ENCODE measurements at places on chromosomes 16 and 17. TPM values are rescaled to one million over a fixed set of nuclear protein-coding genes. Genes with fewer than 3 reads are reported as not detected.

TBC1D3I gene
- total RNA-seq, result not detected

GRCh38 chr16:61936522-61936921, 99.7 kb downstream of the CDH8 start:
- no peak for DNase-seq

ITGAD gene
- total RNA-seq, result not detected

GRCh38 chr16:75244225-75244809, 7.1 kb downstream of the BCAR1 start:
- peak; percentile 70 for DNase-seq

DNA sequence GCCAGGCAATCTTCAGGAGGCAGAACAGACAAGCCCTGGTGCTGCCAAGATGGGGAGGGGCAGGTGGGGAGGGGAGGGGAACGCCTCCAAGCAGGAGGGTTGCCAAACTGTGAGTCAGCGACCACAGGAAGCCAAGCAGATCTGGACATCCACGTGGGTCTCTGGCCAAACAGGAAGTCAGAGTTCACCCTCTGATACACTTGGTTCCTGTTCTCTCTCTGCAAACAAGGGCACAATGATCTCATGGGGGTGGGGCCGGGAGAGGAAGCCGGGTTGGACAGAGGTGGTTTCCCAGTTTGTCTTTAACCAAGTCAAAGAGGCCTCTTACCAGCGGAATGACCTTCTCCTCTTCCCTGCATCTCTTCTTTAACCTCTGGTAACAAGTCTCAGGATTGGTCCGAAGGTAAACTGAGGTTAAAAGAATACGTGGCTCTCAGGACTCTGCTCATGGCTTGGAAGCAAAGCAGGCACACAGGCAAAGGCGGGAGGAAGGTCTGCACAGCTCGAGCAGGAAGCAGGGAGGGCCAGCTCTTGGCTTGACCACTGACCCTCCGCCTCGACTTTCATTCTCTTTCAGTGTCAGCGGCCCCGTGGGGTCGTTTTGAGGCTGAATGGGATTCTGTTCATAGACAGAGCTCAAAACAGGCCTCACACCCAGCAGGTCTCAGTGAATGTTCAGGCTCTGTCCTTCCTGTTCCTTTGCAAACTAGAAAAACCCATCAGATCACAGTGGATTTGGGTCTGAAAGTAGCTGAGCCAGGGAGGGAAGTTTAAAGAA, 32.9 kb downstream of the TK2 start:
- DNase-seq, result peak; percentile 97

DNA sequence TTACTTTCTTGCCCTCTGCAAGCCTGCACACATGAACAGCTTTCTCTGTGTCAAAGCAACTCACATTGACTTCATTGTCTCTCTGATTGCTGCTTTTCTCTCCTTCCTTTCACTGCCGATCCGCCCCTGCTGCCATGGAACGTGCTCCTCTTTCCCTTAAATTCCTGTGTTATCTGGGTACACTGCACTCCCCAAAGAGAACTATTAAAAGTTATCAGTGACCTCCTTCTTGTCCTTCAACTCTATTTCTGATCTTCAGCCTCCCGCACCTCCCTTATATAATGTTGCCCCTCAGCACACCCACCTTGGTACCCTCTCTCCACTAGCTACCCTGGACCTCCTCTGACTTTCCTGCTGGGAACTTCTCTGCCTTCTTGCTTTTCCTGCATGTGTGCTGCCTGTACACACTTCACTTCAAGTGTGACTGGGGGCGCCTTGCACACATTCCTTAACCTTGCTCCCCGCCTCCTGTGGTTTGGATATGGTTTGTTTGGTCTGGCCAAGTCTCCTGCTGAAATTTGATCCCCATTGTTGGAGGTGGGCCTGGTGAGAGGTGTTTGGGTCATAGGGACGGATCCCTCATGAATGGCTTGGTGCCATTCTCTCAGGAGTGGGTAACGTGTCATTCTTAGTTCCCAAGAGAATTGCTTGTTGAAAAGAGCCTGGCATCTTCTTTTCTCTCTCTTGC, 26.7 kb upstream of the PMP22 start:
- DNase-seq, result no peak

DNA sequence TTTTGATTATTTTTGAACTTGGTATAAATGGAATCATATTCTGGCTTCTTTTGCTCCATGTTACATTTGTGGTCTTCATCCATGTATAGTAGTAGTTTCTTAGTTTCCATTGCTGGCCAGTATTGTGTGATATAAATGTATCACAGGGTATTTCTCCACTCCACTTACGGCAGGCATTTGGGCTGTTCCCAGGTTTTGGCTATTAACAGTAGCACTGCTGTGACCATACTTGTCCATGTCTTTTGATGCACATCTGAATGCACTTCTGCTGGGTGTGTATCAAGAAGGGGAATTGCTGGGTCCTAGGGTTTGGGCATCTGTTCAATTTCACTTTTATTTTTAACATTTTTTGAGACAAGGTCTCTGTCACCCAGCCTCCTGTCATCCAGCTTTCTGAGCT, 13.9 kb downstream of the NTN1 start:
- no peak for DNase-seq

PPY gene
- not detected for total RNA-seq

GRCh38 chr16:4900750-4901149, 36.2 kb downstream of the PPL start:
- DNase-seq, result no peak

GH1 gene
- total RNA-seq, result not detected

UQCRC2 gene
- total RNA-seq, result 177 TPM

GRCh38 chr16:12548270-12548983, 255.3 kb downstream of the CPPED1 start:
- DNase-seq, result no peak

DNA sequence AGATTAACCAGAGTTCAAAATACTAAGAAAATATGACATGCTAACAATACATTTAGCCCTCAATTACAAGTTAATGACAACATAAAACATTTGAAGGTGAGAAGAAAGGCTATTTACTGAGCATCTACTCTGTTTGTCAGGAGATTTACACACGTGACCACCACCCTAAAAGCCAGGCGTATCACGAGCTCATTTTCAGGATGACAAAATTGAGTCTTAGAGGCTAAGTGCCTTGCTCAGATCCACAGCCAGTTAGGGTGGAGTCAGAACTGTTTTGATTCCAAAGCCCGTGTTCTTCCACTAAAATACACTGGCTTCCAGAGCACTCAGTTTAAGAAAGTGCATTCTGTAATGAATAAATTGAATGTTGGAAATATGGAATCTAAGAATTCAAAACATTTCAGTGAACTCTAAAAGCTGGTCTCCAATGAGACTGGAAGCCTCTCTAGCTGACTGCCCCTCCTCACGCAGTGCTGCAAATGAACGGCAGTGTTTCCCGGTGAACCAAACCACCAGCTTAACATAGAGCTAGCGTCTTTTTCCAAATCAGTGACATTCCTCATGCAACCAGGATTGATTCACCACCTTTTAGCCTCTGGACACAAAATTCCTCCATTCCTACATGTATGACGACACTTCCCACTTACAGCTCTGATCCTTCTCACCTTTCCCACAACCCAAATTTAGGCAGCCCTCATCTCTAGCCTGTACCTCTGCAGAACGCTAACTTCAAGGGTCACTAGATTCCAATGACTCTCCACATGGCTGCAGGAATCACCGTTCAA, 5.9 kb downstream of the ZDHHC7 start:
- DNase-seq, result no peak

DNA sequence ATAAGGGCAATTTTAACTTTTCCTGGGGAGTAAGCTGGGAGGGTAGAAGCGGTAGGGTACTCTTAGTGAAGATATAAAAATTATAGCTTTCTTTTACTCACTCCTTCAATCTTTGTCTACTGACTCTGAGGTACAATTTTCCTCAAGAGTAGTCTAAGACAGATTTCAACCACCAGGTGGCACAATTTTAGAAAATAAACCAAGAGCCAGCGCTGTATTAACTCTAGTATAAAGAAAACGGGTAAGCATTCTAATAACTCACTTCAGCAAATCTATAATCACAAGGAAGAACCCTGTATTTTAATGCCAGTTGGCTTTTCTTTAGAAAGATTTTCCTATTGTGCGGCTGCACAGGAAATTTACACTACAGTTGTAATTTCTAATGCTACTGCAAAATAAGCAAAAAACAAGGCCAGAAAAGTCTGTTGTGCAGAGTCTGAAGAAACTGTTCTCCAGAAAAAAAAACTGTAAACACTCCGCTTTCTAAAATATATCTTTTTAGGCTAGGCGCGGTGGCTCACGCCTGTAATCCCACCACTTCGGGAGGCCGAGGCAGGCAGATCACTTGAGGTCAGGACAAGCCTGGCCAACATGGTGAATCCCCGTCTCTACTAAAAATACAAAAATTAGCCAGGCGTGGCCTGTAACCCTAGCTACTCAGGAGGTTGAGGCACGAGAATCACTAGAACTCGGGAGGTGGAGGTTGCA, 1.9 kb downstream of the CMC2 start:
- no peak for DNase-seq

DNA sequence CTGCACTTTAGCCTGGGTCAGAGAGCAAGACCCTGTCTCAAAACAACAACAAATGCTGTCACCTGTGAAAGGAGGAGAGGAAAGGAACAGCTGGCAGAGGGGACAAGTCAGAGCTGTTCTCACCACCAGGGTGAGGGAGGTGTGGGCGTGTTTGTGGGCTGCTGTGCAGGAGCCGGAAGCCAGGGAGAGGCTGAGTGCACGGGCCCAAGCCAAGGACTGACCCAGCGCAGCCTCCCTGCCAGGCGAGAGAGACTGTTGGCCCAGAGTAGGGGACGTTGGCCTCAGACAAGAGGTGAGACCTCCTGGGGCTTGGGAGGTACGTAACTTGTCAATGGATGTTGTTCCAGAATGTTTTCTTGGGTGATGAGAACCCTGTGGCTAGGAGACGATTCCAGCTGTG, 10.7 kb downstream of the SPNS2 start:
- peak; percentile 70 for DNase-seq

HCFC1R1 gene
- 8.8 TPM for total RNA-seq

DNA sequence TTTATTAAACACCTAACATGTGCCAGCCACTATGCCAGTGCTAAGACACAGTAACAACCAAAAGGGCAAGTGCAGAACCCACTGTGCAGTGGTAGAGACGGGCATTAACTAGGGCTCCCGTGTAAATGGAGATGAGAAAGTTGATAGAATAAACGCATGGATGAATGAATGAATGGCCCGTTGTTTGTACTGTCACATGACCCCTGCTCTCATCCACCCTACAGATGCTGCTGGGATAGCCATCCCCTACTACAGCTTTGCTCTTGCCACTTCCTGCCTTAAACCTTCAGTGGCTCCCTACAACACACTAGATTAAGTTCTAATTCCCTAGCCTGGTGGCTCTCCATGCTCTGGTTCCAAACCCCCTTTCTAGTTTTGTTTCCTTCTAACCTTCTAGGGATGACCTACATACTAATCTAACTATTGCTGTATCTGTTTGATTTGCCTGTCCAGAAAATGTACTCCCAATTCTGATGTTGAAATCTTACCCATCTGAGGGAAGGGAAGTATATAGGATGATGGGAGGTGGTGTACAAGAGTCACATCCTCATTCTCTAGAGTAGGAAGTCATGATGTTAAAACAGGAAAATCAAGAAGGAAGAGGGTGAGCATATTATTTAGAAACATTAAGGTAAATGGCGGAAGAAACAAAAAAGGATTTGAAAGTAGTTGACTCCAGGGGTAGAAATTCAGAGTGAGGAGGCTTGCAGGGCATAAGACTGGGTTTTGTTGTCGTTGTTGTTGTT, 11.4 kb upstream of the TNRC6C start:
- DNase-seq, result no peak

CBLN1 gene
- 0.64 TPM for total RNA-seq

GRCh38 chr16:86730597-86730996, 152.2 kb downstream of the FOXL1 start:
- no peak for DNase-seq

DNA sequence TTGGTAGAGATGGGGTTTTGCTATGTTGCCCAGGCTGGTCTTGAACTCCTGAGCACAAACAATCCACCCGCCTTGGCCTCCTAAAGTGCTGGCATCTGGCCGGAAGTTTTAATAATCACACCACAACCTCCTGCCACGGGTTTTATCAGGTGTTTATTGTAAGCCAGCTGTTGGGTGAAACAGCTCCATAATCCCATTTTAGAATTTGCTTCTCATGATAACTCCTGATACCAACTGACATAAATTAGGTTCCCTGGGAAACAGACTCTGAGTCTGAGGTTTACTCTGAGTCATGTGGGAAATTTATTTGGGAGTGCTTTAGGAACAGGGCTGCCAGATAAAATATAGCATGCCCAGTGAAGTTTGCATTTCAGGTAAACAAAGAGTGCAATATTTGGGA, 122.6 kb upstream of the MED13 start:
- DNase-seq, result no peak

- no peak for DNase-seq
Observed at GRCh38 chr17:50808888-50809287, 26.5 kb upstream of the WFIKKN2 start.

GRCh38 chr16:29989111-29989858, 6.1 kb downstream of the HIRIP3 start:
- DNase-seq, result no peak

DNA sequence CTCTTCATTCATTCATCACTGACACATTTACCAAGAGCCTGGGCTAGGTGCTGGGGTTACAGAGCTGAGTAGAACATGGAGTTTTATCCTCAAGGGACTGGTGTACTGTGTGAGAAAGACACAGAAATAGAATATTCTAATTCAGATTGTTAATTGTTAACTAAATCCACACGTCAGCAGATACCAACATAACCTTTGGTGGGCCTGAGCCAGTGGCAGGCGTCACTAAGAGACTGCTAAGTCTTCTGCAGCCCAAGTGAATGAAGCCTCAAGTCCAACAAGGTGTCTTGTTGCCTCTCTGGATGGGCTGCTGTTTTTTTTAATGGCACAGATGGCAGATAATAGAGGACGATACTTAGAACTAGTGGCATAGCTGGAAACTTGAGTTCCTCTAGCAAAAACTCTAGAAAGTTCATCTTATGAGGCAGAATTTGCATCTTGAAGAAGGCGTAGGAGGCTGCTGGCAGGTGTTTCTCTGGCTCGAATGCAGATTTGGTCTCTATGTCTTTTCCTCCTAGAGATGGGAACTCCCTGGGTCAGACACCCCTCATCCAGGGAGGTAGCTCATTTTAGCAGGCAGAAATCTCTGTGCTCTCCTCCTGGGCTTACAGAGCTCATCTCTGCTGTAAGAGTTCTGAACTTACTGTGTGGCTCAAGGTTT, 179.5 kb downstream of the NTN1 start:
- DNase-seq, result no peak

GRCh38 chr17:64236827-64237403, 26.1 kb downstream of the TEX2 start:
- DNase-seq, result no peak

DNA sequence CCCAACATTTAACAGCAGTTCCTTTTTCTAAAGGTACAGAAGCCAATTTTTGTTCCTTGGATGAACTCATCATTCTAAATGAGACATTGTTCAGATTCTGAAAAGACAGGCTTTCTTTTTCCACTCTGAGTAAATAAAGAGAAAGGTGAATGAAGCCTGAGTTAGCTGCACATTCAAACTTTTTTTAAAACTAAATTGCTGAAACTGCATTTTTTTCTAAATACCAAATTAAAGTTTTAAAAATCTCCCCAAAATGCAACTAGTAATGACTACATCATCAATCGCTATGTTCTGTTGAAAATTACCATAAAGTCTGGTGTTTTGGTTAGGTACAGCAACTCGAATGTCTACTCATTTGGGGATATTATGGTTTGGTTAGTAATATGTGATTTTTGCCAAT, 9.8 kb downstream of the SCO1 start:
- DNase-seq, result no peak

GRCh38 chr17:81735264-81736102, 23.4 kb downstream of the SLC25A10 start:
- no peak for DNase-seq

GRCh38 chr16:49498264-49498663, 124.7 kb downstream of the C16orf78 start:
- DNase-seq, result no peak

- no peak for DNase-seq
Observed at GRCh38 chr16:64841071-64841470, 280.8 kb downstream of the CDH11 start.

Measured in breast epithelium (tissue), 4 donors.